GM12865 (cell line): ENCODE measurements at places on chromosomes 1 and 21.

DNA sequence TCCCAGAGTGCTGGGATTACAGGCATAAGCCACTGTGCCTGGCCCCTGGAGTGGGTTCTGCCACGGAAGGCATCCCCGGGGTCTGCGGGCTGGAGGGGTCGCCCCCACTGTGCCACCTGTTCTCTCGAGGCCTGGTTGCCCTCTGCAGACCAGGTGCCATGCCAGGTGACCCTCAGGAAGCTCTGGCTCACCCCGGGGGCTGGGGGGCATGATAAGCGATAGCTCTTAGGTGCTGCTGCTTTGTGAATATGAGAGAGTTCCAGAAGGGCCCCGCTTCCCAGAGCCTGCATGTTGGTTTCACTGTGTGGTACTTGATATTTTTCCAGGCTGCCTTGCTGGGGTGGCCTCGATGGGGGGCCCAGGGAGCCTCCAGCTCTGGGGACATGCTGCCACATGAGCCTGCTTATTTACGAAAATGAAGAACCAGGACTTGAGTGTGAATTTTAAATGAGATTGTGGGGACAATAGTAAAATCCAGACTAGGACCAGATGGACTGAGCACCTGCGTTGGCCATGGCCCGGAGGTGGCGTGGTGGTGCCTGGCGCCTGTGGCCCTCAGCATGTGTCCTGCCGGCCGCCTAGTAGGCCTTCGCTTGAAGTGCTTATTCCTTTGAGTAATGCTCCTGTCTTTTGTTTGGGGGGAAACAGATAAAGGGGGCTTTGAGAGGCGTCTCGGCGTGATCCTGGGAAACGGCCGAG lies 7.3 kb downstream of the SKI start:
- DNase-seq = no peak

DNA sequence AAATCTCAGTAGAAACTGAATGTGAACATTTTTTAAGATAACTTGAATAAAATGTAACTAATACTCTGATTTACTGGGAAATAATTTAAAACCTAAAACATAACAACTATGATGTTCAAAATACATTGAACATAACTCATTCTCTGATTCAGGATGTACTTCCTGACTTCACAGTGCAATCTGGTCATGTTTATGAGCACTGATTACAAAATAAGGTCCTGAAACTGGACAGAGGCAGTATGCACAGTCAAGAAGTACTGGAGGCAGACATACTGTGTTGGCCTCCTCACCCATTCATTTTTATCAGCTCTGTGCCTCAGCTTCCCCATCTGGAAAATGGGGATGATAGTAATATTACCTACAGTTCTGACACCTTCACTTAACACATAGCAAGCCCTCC lies 651.3 kb downstream of the PTPRC start:
- no peak for DNase-seq

GRCh38 chr1:151846686-151847237 lies 6.8 kb downstream of the THEM5 start:
- no peak for DNase-seq

DNA sequence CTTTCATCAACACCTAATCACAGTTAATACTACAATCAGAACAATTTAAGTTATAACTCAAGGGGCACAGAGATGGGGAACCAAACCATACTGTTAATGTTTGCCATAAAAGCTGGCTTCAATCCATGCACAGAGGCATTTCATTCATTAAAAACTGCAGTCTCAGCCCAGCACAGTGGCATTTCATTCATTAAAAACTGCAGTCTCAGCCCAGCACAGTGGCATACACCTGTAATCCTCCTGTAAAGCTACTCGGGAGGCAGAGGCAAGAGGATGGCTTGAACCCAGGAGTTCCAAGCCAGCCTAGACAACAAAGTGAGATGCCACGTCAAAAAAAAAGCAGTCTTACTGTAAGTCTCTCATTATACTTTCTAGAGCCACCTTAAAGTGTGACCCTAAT lies 29.2 kb downstream of the ARID4B start:
- no peak for DNase-seq

- no peak for DNase-seq
Observed at GRCh38 chr1:63747445-63747844, 26.4 kb upstream of the ROR1 start.

DNA sequence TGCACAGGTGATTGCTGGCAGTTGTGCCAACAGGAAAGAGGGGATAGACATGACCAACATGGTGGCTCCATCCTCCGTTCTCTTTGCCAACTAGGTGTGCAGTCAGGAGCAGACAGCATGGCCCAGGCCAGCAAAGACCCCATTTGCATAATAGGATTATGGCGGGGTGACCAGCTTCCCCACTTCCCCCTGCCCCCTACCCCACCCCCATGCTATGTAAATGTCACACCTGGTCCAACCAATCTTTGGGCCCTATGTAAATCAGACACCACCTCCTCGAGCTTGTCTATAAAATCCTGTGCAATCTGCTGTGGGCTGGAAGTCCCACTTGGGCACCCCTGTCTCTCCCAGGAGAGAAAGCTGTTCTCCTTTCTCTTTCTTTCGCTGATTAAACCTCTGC lies 146.0 kb downstream of the SLC30A10 start:
- DNase-seq = no peak
